ENCODE measurements at places on chromosomes 12 and 14.

DNA sequence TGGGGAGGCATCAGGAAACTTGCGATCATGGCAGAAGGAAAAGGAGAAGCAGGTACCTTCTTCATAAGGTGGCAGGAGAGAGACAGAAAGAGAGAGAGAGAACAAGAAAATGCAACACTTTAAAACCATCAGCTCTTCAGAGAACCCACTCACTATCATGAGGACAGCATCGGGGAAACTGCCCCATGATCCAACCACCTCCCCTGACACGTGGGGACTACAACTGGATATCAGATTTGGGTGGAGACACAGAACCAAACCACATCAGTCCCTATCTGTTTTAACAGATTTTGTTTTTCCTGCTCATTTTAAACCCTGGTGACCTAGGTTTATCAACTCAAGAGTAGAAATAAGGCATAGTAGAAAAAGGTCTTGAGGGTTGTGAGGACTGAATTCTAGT, 210.1 kb upstream of the PLXNC1 start:
- no peak overlapping the region for H3K27ac ChIP-seq
- no peaks in the 10 kb centered on the region for H3K36me3 ChIP-seq
- H3K4me1 ChIP-seq: no peaks in the 10 kb centered on the region
- no peaks in the 10 kb centered on the region for H3K27me3 ChIP-seq
- DNase-seq: no peak

GRCh38 chr14:91719839-91720238, 12.0 kb downstream of the CATSPERB start:
- H3K27me3 ChIP-seq: no peaks in the 10 kb centered on the region
- DNase-seq: no peak
- H3K4me1 ChIP-seq: no peaks in the 10 kb centered on the region
- no peak overlapping the region for H3K27ac ChIP-seq

- H3K36me3 ChIP-seq: peaks cover 1% of the 10 kb centered on the region
- DNase-seq: peak; percentile 32
- no peaks in the 10 kb centered on the region for H3K4me1 ChIP-seq
- H3K27me3 ChIP-seq: no peaks in the 10 kb centered on the region
Observed at GRCh38 chr14:101862177-101862576, 100.7 kb downstream of the PPP2R5C start.

- no peaks in the 10 kb centered on the region for H3K36me3 ChIP-seq
- no peak overlapping the region for H3K4me3 ChIP-seq
- no peak overlapping the region for H3K27ac ChIP-seq
Observed at GRCh38 chr12:92552412-92553108, 150.2 kb upstream of the PLEKHG7 start.

GRCh38 chr12:68358532-68359485, 26.6 kb upstream of the MDM1 start:
- no peak overlapping the region for H3K27ac ChIP-seq
- no peaks in the 10 kb centered on the region for H3K4me1 ChIP-seq
- H3K27me3 ChIP-seq: no peaks in the 10 kb centered on the region
- no peak overlapping the region for H3K4me3 ChIP-seq
- H3K36me3 ChIP-seq: no peaks in the 10 kb centered on the region

DNA sequence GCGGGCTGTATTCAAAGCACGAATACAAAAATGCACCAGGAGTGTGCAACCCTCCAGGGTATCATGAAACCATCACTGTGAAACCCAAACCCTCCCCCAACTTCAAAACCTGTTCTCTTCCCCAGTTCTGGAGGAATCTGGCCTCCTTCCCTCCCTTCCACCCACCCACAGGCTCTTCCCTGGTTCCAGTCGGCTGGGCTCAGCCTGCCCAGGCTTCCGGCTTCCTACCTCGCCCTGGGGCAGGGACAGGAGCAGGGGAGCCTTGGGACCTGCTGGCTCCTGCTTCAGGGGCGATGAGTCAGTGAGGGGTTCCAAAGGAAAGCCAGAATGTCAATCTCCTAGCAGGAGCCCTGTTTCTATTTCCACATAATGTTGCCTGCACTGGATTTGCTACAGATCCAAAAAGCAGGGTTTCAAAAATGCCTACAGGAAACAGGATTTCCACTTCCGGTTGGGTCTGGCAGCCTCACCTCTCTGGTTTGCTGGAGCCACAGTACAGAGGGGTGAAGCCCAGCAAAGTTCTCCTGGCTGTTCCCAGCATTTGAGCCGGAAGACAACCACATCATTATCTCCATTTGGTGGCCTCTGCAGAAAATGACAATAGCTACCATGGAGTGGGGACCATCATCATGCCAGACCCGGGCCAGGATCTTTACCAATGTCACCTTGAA, 278.3 kb downstream of the DPF3 start:
- no peak for DNase-seq
- H3K36me3 ChIP-seq: no peaks in the 10 kb centered on the region
- H3K27ac ChIP-seq: no peak overlapping the region
- H3K4me3 ChIP-seq: no peak overlapping the region
- no peaks in the 10 kb centered on the region for H3K4me1 ChIP-seq

- H3K27ac ChIP-seq: no peak overlapping the region
- H3K4me1 ChIP-seq: no peaks in the 10 kb centered on the region
- no peak overlapping the region for H3K4me3 ChIP-seq
- no peaks in the 10 kb centered on the region for H3K27me3 ChIP-seq
- DNase-seq: peak; percentile 88
Observed at GRCh38 chr12:2244013-2244861, 191.4 kb downstream of the CACNA1C start.
